ENCODE measurements at places on chromosomes 6 and 20.

DNA sequence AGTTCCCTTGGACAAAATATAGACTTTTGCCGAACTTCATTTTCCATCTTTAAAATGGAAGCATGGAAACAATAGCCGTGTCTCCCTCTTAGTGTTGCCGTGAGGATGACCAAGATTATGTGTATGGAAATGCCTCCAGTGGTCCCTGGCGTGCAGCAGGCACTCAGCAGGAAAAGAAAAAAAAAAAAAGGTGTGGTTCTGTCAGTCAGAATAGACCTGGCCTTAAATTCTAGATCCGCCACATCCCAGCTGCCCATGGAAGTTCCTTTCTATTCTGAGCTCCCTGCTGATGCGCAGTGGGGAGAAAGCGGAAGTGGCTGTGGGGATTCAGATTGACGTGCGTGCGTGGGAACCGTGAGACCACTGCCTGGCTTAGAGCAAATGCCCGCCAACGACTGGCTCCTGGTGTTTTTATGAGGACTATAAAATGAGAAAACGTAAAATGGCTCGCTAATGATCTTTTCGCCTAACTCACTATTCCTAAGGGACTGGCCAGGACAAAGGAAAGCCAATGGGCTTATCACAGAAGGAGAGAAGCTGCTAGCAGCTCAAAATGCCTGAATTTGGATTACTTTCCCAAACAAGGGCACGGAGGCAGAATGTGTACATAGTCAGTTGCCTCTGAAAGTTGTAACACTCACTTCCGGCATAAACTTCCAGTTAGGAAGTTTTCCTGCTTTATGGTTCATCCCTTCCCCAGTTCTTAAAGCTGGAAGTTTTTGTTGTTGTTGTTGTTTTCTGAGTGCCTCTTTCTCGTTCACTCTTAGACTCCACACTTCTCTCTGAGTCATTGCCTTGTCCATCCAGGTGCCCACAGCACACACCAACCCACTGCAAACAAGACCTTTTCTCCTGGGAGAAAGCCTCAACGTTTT lies 11.4 kb upstream of the PDE10A start:
- DNase-seq: no peak

DNA sequence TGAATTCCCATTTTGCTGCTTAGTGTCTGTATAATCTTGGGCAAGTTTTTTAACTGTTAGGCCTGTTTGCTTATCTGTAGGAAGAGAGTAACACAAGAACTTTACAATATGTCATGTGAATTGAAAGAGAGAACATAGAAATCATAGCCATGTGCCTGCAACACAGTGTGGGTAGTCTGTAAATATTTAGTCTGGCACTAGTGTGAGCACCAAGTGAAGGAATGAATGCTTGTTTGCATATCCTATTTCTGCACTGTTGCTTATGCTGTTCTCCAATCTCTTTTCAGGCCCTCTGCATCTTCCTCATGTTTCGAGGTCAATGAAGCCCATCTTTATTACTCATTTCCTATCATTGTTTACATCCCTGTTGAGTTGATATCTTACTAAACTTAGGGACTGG lies 49.2 kb downstream of the CBFA2T2 start:
- DNase-seq: no peak

- DNase-seq: no peak
These were observed 32.5 kb upstream of the DLGAP4 start for GRCh38 chr20:36273414-36274180.

GRCh38 chr6:111813677-111814310 lies 59.5 kb downstream of the FYN start:
- no peak for DNase-seq

DNA sequence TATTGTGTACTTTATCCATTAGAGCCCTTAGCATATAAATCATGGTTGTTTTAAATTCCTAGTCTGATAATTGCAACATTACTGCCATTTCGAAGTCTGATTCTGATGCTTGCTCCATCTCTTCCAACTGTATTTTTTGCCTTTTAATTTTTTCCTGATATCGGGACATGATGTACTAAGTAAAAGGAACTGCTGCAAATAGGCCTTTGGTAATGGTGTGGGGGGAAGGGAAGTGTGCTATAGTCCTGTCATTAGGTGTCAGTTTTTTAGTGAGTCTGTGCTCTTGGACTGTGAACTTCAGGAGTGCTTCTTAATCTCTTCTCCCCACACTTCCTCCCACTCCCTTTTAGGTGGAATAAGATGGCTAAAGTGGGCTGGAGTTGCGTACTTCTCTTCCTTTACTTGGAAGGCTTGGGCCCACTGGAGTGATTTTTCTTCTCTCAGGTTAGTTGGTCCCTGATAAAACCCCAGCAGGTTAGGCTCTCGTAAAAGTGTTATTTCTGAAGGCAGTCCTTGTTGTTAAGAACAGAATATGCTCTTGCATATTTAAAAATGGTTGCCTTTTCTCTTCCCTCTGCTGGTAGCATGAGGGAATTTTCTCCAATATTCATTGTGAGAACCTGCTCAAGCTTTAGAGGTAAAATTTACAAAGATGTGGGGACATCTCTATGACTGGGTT lies 18.1 kb downstream of the STXBP5 start:
- DNase-seq: no peak

GRCh38 chr20:40741507-40742106 lies 52.6 kb upstream of the MAFB start:
- no peak for DNase-seq

DNA sequence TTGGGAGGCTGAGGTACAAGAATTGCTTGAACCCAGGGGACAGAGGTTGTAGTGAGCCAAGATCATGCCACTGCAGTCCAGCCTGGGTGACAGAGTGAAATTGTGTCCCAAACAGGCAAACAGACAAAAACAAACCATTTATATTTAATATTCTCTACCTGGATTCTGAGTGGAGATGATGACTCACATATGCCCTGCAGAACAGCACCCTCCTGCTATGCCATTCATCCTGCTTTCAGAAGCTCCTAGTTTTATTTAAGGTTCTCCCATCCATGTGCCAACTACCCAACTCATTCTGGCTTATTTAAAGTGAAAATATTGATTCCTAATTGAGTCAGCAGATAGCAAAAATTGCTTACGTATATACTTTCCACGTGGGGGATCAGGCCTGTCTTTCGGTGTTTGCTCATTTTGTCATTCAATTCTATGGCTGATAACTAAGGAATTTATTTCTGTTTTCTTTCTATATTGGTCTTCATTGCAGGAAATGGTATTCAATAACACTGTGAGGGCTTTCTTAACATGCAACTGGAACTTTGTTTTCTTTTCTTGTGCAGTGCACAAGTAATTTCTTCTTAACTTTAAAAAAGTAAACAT lies 459.1 kb upstream of the JAG1 start:
- no peak for DNase-seq

- DNase-seq: no peak
These were observed 168.2 kb downstream of the DLL1 start for GRCh38 chr6:170122651-170123050.

DNA sequence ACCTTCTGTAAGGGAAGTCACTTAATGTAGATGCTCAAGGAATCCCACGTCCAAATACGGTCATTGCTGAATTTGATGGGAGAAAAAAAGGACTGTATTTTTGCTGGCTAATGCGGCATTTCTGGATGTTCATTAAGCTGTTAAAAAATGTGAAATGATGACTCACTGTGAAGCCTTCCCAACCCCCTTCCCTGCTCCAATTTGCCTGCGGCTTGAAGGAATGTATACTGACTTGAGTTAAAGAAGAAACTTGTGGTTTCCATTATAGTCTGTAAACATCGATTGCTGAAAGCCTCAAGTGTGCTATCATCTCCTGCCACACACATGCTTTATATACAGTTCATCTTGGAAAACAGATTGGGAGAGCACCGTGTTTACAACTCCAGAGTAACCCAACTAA lies 249.1 kb upstream of the JAG1 start:
- DNase-seq: no peak

GRCh38 chr6:20223141-20223540 lies 10.9 kb upstream of the MBOAT1 start:
- DNase-seq: no peak

GRCh38 chr20:4810426-4811019 lies 88.8 kb downstream of the PRND start:
- no peak for DNase-seq

GRCh38 chr6:43658161-43658560 lies 13.3 kb downstream of the RSPH9 start:
- no peak for DNase-seq

DNA sequence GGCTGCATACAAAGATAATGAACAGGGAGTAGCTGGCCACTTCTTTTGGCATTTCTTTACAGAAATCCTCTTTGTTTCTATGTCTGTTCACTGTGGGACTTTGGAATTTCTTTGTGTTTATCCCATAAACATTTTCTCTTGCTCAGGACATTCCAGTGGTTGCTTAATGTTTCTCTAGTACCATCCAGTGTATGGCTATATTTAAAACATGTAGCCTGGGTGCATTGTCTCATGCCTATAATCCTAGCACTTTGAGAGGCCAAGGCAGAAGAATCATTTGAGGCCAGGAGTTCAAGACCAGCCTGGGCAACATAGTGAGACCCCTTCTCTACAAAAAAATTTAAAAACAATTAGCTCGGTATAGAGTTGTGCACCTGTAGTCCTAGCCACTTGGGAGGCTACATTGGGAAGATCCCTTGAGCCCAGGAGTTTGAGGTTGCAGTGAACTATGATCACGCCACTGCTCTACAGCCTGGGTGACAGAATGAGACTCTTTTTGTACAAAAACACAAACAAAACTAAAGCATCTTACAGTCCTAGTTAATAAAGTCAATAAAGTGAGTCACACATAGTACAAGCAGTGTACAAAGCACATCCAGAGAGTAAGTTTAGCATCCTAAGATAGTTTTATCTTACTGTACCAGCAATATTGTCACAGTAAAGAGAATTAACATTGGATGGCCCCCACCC lies 63.3 kb downstream of the ZFAND3 start:
- no peak for DNase-seq

GRCh38 chr6:65798280-65799014 lies 91.4 kb upstream of the EYS start:
- no peak for DNase-seq

- DNase-seq: no peak
These were observed 48.8 kb upstream of the TSHZ2 start for GRCh38 chr20:52923123-52923937.

GRCh38 chr20:2798814-2799213 lies 1.6 kb downstream of the CPXM1 start:
- DNase-seq: no peak

DNA sequence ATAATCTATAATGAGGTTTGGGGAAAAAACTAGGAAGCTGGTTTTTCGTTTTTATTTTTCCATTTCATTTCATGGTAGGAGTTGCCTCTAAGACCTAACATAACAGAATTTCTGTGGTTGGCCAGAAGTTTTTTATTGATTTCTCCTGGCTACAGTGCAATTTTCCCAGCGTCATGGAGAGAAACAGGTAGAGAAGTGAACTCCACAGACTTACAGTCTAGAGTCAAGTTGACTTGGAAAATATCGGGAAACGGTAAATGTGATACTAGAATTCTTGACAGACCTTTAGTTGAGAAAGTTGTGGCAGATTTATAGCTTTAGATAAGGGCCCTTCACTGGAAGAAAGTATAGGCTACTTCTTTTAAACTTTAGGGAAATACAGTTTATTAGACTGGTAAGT lies 238.3 kb downstream of the DOK5 start:
- DNase-seq: no peak

- no peak for DNase-seq
These were observed 135.3 kb upstream of the RREB1 start for GRCh38 chr6:6972456-6972855.

DNA sequence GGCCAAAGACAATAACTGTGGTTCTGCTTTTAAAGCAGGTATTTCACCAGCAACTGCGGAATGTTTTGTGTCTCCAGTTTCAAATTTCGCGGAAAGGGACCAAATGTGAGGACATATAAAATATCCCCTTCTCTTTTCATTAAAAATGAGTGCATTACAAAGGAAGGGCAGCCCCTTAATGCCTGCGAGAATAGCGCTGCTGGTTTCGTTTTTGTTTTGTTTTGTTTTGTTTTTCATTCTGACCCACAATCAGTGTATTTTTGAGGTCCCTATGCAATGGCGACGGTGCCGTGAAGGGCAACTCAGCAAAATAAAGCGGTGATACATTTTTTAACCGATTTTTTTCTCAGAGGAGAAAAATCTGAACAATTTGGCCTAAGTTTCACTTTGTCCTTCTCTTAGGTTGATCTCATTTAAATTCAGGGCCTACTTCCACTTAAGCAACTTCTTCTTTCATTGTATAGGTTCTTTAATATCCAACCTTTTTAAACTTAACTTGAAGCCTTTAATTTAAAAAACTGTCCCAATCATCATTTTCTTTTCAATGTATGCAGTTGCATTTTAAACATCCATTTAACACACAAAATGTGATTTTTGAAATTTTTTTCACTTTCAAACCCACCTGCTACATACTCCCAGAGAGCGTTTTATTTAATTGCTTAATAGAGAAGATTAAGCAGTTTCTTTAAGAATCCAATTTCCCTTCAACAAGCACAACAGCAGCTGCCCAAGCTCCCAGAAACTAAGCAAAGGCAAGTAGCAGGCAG lies 2.9 kb upstream of the HIVEP2 start:
- DNase-seq: no peak

- no peak for DNase-seq
These were observed 226.8 kb upstream of the HS3ST5 start for GRCh38 chr6:114569669-114570068.

- no peak for DNase-seq
These were observed 590 bp downstream of the C20orf204 start for GRCh38 chr20:64036346-64037198.

DNA sequence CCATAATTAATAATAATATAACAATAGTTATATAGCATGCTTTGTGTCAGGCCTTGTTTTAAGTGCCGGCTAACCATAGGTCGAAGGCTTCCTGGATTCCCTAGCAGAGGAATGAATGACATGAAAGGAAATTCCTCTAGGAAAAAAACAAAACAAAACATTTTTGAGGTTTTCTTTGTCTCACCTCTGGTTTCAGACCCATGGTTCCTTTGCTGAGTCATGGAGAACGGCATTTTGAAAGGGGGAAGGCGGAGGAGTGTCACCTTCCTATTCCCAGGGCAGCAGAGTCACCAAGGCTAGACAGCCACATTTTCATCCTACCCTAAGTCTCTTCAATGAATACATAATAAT lies 25.3 kb upstream of the CCND3 start:
- DNase-seq: no peak

- no peak for DNase-seq
These were observed 23.8 kb downstream of the ADRM1 start for GRCh38 chr20:62326559-62326958.

- DNase-seq: no peak
These were observed 8.1 kb upstream of the ZNFX1 start for GRCh38 chr20:49285813-49286494.

DNA sequence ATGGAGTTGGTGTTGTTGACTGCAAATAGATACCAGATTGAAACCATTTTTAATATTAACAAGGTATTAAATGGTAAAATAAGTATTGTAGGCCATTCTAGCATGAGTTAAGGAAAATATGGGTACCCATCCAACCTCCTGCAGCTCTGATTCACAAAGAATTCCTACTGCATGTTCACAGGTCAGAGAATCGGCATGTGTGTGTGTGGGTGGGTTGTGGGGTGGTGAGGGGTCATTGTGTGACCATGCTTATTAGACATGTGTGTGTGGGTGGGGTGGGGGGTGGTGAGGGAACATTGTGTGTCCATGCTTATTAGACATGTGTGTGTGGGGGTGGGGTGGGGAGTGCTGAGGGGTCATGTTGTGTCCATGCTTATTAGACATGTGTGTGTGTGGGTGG lies 3.2 kb downstream of the IYD start:
- no peak for DNase-seq
